ENCODE measurements at places on chromosomes 11 and 22. TPM values are rescaled to one million over a fixed set of nuclear protein-coding genes. Genes with fewer than 3 reads are reported as not detected.

CCND1 gene
- 209 TPM for total RNA-seq

MPST gene
- total RNA-seq: 70.5 TPM

HEPN1 gene
- total RNA-seq: not detected

NRXN2 gene
- total RNA-seq: 0.22 TPM

PLCB3 gene
- 19.9 TPM for total RNA-seq

MMP12 gene
- total RNA-seq: not detected

SORL1 gene
- 2.0 TPM for total RNA-seq

TMA7B gene
- total RNA-seq: not detected

DDI1 gene
- not detected for total RNA-seq

VWCE gene
- total RNA-seq: 0.61 TPM

TMEM258 gene
- total RNA-seq: 266 TPM

HSPA8 gene
- total RNA-seq: 1,486 TPM

ACTN3 gene
- total RNA-seq: not detected

XKR3 gene
- not detected for total RNA-seq

CRYBB3 gene
- not detected for total RNA-seq

MRPL11 gene
- total RNA-seq: 106 TPM

SAA4 gene
- total RNA-seq: not detected

KDM2A gene
- 46.7 TPM for total RNA-seq

SEZ6L gene
- not detected for total RNA-seq

NUP50 gene
- total RNA-seq: 23.6 TPM
